ENCODE measurements at places on chromosomes 1 and 21.

DNA sequence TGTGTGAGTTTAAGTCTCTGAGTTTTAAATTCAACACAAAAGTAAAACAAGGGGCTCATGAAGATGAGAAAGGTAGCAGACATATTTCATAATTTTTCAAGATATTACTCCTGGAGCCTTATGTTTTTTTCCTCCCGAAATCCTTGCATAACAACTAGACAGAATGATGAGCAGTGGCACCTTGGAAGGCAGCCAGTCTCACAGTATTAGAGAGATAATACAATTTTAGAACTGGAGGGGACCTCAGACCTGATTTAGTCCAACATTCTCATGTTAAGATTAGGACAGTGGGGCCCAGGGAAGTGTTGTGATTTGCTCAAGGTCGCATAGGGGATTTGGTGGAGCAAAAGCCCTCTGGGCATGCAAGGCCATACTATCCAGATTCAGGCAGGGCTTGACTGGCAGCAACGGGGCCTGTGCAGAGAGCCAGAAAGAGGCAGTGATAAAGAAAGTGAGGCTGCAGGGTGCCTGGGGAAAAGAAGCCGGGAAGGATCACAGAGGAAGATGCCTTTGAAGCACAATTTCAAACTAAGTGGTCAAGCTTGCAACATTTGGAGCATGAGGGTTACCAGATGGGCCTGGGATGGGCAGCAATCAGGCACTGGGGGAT is 31.4 kb upstream of the BCL9 start:
- no peak for DNase-seq

GRCh38 chr1:7007902-7008301 is 222.6 kb downstream of the CAMTA1 start:
- DNase-seq: no peak

DNA sequence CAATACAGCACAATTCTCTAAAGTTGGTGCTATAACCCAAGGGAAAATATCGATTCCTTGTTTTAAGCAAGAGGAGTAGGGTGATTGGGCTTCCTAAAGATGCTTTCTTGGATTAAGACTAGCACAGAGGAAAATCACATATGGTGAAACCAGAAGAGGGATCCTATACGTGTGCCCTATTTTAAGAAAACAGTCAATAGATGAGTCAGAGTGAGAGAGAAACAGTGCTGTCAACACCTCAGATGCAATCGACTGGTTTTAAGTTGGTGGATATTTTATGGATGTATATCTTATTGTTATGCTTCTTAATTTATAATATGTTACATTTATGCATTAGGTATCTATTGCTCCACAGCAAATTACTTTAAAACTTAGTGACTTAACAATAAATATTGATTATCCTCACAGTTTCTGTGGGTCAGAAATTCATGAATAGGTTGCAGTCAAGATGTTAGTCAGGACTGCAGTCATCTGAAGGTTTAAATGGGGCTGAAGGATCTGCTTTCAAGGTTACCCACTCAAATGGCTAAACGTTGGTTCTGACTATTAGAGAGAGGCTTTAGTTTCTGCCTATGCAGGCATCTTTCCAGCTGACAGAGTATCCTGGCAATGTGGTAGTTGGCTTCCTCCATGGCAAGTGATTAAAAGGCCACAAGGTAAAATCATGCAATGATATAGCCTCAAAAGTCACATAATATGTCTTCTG is 61.6 kb upstream of the DEPDC1 start:
- no peak for DNase-seq

DNA sequence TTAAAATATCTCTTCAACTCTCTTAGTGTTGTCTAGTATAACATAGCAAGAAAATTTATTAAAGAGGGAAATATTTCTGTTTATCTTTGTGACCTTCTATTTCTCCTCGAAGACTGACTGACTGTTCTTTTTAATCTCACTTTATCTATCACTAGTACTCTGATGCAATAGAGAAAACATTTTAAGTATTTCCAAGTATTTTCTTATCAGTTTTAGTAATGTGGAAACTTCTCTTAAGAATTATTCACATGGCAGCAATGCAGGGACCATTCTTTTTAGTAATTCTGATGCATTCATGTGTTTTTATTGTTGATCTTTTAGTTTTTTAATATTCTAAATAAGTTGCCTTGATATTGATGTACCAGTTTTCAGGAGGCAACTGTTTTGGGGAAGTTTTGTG is 115.7 kb downstream of the NEK7 start:
- DNase-seq: no peak

GRCh38 chr1:28457678-28458077 is 48.2 kb upstream of the RCC1 start:
- no peak for DNase-seq

DNA sequence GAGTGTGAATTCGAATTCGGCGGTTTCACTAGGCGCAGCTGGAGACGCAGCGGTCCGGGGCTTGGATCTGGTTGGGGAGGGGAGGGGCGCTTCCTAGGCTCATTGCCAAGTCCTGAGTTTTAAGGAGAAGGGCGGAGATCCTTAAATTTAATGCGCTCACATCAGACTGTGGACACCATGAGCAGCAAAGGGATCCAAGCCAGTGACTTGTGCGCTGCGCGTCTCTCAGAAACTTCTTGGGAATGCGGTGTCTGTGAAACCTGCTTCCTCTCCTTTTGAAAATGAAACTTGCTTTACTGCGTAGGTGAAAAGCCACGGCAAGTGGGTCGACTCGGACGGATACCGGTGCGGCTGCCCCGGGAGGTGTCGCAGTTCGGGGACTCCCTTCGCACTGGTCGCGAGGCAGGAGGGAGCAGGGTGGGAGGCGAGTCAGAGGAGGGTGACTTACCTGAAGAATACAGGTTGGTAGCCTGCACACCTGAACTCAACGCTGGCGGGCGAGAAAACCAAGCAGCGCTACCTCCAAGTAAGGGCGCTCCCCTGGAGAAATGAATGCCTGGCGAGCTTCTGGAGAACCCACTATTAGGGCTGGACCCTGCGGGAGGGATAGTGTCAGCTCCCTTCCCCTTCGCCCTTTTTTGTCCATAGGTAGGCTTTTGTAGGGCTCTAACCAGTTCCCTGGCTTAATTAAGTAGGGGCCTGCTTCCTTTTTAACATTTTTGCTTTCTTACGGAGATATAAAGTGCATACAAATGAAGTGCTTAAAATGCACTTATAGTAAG is 992 bp downstream of the TENT5C start:
- DNase-seq: peak; percentile 26

GRCh38 chr1:81296601-81297000 is 504.1 kb upstream of the ADGRL2 start:
- no peak for DNase-seq
